Sciatic nerve (tissue), 2 donors: ENCODE measurements at places on chromosomes 3 and 15.

- DNase-seq = no peak
These were observed 35.0 kb upstream of the LRRC3B start for GRCh38 chr3:26587571-26587970.

- DNase-seq = no peak
These were observed 510 bp downstream of the ARL14 start for GRCh38 chr3:160677459-160677881.

DNA sequence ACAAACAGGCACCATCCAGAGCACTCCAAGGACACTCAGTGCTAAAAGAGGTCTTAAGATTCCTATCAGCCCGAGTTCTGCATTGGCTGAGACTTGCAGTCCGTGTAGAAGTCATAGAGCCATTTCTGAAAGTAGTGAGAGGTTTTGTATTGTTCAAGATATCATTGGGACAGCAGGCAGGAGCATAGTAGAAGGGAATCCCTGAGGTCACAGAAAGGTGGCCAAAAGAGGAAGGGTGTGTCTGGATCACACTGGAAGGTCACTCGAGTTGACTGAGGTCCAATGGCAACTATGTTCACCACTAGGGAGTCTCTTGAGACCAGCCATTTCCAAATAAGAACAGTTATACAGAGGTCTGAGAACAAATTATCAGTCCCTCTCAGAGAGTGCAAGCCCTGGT, 468.3 kb downstream of the EPHB1 start:
- DNase-seq = no peak

DNA sequence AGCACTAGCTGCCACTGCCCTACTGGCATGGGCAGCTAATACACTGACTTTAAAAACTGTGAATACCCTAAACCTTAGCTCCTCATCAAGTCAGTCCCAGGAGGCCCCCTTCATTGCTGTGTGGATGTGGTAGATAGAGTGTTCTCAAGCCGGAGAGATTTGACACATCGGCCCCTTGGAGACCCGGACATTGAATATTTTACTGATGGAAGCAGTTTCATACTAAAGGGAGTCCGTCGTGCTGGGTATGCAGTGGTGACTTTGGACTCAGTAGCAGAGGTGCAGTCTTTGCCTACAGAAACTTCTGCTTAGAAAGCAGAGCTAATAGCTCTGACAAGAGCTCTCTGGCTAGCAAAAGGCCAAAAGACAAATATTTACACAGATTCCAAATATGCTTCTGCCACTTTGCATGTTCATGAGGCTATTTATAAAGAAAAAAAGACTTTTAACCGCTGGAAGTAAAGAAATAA, 17.5 kb downstream of the CCR4 start:
- DNase-seq = no peak

DNA sequence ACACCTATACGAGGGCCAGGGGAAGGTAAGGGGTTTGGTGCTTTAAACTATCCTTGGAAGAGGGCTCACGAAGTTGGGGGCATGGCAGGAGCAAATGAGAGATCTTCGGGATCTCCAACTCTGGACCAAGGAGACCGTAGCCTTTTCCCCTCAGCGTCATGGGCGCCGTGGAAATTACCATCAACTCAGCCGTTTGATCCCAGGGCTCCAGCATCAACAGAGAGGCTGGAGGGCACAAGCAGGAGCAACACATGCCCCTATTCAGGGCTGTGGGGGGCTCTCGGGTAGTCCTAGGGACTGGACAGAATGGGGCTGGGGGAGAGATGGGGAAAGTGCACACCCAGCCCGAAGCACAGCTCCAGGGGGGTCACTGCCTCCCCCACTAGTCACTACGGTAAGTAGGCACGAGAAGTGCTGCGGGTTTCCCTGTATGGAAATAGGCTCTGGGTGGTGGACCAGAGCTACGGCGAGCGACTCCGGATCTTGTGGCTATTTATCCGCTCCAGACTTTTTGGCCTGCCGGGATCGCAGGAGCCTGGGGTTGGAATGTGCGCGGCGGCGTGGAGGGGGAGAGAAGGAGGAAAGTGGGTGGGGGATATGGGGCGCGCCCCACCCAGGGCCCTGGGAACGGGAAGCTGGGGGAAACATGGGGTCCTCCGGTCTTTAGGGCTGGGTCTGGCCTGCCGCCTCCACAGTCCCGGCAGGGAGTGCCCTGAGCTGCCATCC, 539 bp upstream of the LAMB2 start:
- peak; percentile 90 for DNase-seq

DNA sequence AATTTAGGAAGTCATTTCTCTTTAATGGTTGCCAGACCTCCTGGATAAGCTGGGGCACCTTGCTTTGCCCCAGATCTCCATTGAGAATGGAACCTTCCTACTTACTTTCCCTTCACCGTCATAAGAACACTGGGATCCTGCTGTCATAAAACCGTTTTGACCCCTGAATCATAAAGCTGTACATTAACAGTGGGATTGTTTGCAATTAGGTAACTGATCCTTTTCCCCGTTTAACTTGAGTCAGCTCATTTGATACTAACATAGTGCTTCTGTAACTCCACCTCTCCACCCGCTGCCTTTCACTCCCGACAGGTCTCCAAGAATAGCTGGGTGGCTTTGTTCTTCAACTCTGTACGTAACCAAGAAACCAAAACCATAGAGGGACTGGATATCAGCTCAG, 308.2 kb upstream of the WNT5A start:
- DNase-seq = no peak

DNA sequence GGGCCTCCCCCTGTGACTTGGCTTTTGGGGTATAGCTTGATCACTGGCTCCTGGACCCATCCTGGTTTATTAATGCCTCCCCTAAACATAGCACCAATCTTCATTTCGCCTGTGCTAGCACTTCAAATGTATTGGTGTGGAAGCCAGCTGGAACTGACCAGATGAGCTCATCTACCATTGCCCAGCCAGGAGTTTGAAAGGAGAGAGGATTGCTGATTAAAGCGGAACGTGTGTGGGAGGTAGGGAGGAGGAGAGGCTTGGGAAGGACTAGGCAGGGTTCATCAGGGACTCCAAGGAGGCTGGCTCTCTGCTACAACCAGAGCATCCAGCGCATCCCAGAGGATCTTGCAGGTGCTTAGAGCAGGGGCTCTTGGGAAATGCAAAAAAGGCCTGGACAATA, 34.4 kb upstream of the TLE3 start:
- peak; percentile 37 for DNase-seq

DNA sequence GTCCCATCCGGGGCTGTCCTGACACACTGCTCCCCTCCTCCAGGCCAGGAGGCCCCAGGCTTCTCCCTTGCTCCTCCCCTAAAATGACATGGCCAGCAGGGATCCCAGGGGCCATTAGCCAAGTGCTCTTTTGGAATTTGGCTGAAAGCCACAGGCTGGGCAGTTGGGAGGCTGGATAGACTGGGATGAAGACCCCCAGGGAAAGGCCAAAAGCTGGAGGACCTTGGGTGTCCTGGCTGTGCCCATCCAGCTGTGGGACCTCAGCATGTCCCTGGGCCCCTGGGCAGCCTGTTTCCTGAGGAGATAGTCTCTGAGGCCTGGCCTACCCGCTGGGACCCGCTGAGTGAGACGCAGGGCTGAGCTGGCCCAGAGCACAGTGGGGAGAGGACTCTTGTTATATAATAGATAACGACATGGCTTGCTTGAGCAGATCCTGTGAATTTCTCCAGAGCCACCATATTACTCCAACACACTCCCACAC, 5.7 kb upstream of the PDE8A start:
- DNase-seq = no peak

- DNase-seq = no peak
These were observed 34.0 kb upstream of the ARHGEF3 start for GRCh38 chr3:56835650-56836227.

- no peak for DNase-seq
These were observed 93.7 kb upstream of the IMPG2 start for GRCh38 chr3:101414121-101414520.
